ENCODE measurements at places on chromosomes 1 and 21. TPM values are rescaled to one million over a fixed set of nuclear protein-coding genes. Genes with fewer than 3 reads are reported as not detected.

The HPCA gene
- total RNA-seq = 0.53 TPM

The IFI44L gene
- total RNA-seq = not detected

The LIPI gene
- not detected for total RNA-seq

The SDC3 gene
- total RNA-seq = 2.9 TPM

The GPR157 gene
- 17.2 TPM for total RNA-seq

- no peak overlapping the region for H3K4me3 ChIP-seq
- no peak overlapping the region for H3K27ac ChIP-seq
- H3K4me1 ChIP-seq = no peaks in the 10 kb centered on the region
- no peaks in the 10 kb centered on the region for H3K36me3 ChIP-seq
Measured at GRCh38 chr21:41245509-41246135, 71.0 kb upstream of the FAM3B start.

DNA sequence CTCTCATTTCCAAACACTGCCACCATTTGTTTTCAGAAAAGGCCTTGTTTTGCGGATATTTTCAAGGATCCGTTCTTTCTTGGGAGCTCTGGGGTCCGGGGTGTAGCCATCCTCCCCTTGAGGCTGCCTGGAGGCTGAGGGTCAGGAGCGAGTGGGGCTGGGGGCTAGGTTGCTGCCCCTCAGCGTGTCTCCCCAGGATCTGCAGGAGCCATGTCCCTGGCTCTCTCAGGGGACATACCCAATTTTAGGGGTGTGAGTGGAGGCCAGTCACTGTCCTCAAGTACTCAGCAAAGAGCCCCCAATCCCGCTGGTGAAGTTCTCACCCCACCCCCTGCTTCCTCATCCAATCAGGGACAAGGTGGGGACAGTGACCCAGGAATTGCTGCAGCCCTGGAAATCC lies 15.0 kb upstream of the PRDM16 start:
- H3K27ac ChIP-seq = no peak overlapping the region
- H3K27me3 ChIP-seq = no peaks in the 10 kb centered on the region
- H3K36me3 ChIP-seq = no peaks in the 10 kb centered on the region
- no peaks in the 10 kb centered on the region for H3K4me1 ChIP-seq

- no peak overlapping the region for H3K27ac ChIP-seq
- no peak for DNase-seq
- no peaks in the 10 kb centered on the region for H3K27me3 ChIP-seq
- H3K36me3 ChIP-seq = no peaks in the 10 kb centered on the region
Measured at GRCh38 chr1:192766009-192766625, 42.7 kb upstream of the RGS2 start.
